ENCODE measurements at places on chromosomes 12 and 14.

DNA sequence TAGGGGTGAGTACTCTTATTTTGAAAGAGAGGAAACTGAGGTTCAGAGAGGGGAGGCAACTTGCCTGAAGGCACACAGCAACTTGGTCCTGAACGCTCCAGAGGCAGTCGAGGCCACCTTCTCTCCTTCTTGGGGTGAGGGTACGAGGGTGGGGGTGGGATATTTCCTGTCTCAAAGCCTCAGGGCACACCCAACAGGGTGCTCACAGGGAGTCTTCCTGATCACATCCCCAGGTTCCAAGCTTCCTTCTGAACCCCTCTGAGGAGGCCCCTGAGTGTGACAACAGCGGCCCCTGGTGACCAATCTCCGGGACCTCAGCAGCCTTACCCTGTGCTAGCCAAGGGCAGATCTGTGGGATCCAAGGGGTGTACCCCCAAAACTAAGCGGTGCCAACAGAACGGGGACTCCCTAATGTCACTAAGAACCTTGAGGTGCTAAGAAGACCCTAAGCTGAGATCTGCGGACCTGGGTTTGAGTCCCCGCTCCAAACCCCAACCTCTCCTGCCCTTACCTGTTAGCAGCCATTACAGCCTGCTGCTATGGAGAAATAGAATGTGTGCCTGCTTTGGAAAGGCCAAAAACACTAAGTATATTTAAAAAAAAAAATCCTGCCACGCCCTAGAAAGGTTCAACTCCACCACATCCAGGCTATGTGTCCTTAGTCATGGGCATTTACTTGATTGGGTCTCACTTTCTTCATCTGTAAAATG lies 57.9 kb downstream of the TRPV4 start:
- DNase-seq: peak; percentile 50

DNA sequence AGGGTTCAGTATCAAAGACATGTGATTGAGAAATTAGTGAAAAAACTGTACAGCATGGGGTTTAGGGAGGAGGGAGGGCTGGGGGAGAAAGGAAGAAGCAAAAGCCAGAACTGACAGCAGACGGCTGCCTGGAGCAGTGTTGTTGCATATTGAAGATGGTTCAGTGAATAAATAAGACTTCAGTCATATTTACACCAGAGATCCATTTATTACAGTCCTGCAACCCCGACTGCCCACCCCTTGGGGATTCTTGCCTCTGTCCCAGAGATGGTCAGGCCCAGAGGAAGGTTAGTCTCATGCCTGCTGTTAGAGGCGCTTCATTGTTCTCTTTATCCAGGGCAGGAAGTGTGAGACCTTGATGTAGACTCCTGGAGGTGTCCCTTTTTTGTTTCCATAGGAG lies 3.2 kb downstream of the GZMH start:
- no peak for DNase-seq

- DNase-seq: no peak
Observed at GRCh38 chr12:21766403-21766802, 8.1 kb downstream of the KCNJ8 start.

DNA sequence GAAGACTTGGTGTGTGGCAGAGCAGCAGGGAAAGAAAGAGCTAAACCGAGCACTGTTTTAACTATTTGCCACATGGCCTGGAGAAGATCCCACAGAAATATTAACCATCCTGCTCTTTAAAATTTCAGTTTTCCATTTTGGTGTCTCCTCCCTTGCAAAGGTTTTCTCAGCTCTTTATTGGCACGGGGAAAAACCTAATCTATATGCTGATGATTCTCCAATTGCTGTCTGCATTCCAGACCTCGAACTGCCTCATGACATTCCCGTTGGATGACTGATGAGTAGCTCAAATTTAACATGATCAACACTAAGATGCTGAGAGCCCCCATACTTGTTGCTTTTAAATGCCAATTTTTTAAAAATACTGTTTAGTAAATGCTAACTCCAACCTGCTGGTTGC lies 115.0 kb downstream of the EMP1 start:
- no peak for DNase-seq

DNA sequence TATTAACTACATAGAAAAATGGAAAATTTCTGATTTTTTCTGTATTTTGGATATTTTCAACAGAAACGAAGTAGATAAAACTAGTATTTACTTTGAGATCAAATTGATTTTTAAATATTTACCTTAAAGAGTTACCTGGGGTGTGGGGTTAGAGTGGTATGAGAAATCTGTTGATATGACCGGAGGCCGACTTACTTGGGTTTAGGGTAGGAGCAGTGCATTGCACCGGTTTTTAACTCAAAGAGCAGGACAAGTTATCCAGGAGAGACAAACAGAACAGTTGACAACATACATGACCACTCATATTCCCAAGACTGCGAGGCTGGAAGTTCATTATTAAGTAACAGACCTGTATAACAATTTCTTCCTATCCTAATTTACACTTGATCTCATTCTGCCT lies 31.4 kb downstream of the TPH2 start:
- DNase-seq: no peak

DNA sequence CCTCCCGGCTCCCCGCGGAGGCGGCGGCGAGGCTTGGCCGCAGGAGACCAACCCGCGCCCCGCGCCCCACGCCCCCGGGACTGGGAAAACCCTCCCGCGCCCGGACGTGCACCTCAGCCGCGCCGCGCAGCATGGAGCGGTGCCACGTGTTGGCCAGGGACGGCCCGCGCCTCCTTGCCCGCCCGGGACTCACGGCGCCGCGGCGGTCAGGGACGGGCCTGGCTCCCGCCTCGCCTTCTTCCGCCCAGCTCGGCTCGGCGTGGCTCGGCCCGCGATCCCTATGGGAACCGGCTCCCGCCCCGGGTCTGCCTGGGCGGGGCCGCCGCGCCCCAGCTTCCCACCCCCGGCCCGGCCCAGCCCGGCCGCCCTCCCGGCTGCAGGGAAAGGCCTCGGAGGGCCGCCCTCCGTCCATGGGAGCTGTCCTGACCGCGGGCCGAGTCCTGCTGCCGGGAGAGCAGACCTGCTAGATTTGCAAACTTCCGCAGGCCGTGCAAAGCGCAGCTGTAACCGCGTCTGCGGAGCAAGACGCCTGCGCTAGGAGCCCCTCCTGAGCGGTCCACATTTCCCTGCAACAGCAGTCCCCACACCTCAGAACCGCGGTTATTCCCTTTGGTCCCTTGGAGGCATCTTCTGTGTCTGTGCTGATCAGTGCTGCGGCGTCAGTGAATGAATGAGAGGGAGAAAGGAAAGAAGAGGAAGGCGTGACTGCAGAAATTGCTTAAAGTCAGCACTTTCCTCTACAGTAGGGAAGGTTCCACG lies at the start of gene CDKL1:
Gene CDKL1 (minus strand): TSS at position 251 of the 759 bp plus-strand sequence. CDS start 1,013 bp downstream, outside the sequence.
- DNase-seq: no peak

DNA sequence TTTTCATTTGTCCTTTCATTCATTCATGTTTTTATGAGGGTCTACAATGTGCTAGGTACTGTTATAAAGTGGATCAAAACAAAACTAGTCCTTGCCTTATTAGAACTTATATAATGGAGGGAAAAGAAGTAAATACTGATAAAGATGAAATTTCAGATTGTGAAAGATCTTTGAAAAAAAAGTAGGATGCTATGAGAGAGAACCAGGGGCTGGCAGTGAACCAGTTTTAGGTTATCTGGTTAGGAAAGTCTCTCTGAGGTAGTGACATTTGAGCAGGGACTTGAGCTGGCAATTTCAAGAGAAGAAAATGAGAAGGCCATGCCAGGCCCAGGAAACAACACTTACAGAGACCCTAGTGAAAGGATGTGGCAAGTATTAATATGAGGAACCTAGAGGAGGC lies 57.3 kb upstream of the E2F7 start:
- DNase-seq: no peak

GRCh38 chr12:111406474-111407376 lies 1.0 kb downstream of the SH2B3 start:
- no peak for DNase-seq

DNA sequence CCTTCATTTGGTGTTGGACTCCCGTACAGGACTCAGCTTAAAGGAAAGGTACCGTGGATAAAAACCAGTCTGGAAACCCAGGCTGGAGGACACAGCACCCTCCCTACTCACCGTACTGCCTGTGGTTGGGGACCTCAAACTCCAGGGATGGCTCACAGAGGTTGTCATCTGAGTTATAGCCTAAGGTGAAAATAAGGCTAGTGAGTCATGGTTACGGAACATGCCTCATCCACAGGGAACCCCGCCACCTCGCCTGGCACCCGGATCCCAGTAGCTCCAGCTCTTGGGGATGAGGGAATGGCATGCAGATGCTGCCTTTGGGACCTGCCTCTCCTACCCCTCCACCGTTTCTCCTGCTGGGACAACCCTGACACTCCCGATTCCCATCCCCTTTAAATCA lies 36.8 kb upstream of the GPR68 start:
- DNase-seq: no peak

- DNase-seq: no peak
Observed at GRCh38 chr12:67498991-67499390, 149.6 kb upstream of the DYRK2 start.

GRCh38 chr14:86035882-86036281 lies 505.9 kb downstream of the FLRT2 start:
- no peak for DNase-seq

- no peak for DNase-seq
Observed at GRCh38 chr14:103889313-103890051, 38.8 kb upstream of the TDRD9 start.

- no peak for DNase-seq
Observed at GRCh38 chr12:107458163-107458562, 227.4 kb upstream of the PWP1 start.

GRCh38 chr12:29023436-29024076 lies 125.5 kb upstream of the FAR2 start:
- DNase-seq: no peak

DNA sequence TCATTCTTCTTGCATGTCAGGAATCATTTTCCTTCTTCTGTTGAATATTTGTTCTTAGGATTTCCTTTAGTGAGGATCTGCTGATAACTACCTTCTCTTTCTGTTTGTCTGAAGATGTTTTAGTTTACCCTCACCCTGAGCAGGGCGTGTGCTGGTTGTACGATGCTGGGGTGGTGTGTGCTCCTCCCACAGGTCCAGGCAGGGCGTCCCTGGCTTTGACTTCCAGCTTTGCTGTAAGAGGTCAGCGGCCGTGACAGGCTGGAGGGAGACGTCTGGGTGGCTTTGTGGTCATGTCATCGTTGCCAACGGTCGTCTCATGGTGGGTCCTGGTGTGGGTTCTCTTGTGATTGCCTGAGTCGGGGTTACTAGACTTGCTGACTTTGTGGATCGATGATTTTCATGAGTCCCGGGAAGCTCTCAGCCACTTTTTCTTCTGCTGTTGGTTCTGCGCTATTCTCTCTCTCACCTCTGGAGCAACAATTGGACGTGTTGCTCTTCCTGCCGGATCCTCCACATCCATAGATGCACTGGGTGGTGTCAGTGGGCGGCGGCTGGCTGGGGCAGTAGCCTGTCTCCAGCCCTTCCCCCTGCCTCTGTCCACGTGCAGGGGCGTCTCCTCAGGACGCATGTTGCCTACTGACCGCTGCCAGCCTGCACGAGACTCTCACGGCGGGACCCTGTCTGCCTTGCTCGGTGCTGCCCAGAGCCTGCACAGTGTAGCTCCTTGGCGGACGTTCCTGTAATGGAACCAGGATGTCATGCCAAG lies 8.4 kb downstream of the PACS2 start:
- DNase-seq: no peak

GRCh38 chr12:20097626-20098025 lies 270.7 kb upstream of the PDE3A start:
- no peak for DNase-seq

DNA sequence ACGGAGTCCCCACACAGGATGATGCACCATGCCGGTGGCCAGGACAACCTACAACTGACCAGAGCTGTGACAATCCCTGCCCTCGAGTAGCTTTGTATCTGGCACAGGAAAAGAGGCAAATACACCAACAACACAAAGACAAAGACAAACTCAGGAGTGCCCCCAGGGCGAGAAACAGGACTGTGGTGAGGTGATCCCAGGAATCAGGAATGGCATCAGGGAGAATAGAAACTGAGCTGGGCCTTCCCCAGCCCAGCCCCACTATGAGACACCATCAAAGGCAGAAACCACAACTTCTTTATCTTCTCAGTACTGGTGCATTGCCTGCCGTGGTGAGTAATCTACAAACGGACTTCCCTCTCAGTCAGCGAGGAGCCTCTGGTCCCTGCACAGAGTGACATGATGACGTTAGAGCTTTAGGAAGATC lies 157.7 kb downstream of the TTC7B start:
- no peak for DNase-seq

DNA sequence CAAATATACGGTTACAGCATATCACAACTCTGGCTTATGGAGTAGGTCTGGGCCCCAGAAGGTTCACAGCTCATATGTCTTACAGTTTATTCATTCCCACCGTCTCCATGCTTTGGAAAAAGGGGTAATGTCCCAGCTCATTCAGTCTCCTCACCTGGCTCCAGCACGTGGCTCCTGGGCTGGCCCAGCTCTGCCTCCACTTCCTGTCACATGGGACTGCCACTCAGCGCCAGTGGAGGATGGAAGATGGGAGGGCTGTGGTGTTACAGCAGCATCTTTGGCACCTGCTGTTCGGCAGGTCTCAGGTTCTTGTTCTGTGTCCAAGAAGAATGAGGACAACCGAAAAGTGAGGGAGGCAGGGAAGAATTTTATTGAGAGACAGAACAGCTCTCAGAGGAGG lies 216.3 kb upstream of the ATXN7L3B start:
- DNase-seq: no peak

- no peak for DNase-seq
Observed at GRCh38 chr14:100406505-100407131, 83.5 kb downstream of the SLC25A47 start.

DNA sequence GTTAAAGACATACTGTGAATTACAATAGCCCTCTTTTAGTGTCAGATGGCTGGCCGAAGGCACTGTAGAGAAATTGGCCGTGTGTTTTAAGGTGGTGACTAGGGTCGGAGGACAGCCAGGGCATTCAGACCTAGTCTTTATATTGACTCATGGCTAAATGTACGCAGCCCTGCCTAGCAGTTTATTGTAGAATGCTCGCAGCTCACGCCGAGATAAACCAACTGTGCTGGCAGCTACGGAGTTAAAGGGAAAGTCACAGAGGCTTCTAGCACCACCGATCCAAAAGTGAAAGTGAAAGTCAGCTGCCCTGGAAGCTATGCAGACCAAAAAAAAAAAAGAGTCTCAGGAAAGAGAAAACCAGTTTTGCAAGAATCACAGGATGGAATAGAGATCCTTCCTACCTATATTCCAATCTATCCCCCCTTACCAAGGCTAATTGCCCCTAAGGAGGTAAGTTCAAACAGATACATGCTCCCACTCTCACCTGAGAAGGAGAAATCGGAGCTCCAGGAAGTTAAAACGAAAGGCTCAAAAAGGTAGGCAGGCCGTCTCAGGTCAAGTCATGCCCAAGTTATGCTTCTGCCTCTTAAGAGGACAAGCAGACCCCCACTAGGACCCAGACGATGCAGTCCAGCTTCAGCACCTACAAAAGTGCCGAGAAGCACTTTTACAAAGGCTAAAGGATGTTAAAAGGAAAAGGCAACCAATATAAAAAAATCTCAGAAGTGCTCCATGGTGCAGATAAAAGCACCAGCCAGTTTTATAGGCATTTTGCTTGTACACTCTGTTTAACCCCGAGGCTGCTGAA lies 24.8 kb downstream of the KLRK1 start:
- peak; percentile 83 for DNase-seq

- DNase-seq: peak; percentile 34
Observed at GRCh38 chr12:102740141-102740955, 176.7 kb downstream of the PAH start.
